Transverse colon (tissue), 4 donors: ENCODE measurements at places on chromosomes 1 and 21. TPM values are rescaled to one million over a fixed set of nuclear protein-coding genes. Genes with fewer than 3 reads are reported as not detected.

DNA sequence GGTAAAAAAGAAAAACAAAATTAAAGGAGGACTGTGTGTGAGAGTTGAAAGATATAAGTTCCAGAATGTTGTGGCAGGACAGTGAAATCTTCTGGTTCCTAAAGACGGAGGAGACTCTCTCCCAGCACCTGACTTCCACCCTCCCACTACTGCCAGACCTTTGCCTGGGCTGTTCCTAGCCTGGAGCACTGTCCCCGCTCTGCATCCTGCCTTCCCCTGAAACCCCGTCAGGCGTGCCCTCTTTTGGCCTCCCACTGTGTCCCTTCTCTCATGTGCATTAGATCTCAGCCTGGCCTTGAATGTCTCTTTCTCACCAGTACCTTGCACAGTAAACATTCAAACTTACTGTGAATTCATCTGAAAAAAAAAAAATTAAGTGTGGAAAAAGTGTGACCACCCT lies 74.1 kb downstream of the VPS26C start:
- DNase-seq: no peak
- no peaks in the 10 kb centered on the region for H3K27me3 ChIP-seq
- H3K36me3 ChIP-seq: peaks cover 30% of the 10 kb centered on the region
- no peak overlapping the region for H3K4me3 ChIP-seq
- no peak overlapping the region for H3K27ac ChIP-seq

DNA sequence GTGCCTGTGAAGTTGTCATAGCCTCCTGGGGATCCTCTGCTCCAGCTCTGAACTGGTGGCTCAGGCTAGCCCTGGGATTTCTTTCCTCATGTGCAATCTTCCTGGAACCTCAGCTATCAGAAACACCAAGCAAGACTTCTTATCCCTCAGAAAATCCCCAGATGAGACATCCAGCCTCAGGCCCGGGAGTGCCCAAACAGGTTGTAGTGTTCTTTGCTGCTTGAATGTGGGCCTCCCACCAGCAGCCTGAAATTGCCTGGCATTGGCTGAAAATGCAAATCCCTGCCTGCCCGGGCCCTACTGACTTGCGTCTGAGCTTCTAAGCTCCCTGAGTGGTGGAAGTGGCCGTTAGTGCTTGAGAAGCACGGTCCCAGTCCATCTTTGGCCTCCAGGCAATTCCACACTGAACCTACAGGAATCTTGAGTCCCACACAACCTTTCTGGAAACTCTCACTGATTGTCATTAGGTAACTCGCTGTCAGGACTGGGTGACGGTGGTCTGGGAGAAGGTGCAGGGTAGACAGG lies 146.8 kb downstream of the ZBTB18 start:
- no peaks in the 10 kb centered on the region for H3K27me3 ChIP-seq
- no peaks in the 10 kb centered on the region for H3K4me1 ChIP-seq
- H3K4me3 ChIP-seq: no peak overlapping the region
- H3K36me3 ChIP-seq: no peaks in the 10 kb centered on the region
- H3K27ac ChIP-seq: no peak overlapping the region
- DNase-seq: no peak

DNA sequence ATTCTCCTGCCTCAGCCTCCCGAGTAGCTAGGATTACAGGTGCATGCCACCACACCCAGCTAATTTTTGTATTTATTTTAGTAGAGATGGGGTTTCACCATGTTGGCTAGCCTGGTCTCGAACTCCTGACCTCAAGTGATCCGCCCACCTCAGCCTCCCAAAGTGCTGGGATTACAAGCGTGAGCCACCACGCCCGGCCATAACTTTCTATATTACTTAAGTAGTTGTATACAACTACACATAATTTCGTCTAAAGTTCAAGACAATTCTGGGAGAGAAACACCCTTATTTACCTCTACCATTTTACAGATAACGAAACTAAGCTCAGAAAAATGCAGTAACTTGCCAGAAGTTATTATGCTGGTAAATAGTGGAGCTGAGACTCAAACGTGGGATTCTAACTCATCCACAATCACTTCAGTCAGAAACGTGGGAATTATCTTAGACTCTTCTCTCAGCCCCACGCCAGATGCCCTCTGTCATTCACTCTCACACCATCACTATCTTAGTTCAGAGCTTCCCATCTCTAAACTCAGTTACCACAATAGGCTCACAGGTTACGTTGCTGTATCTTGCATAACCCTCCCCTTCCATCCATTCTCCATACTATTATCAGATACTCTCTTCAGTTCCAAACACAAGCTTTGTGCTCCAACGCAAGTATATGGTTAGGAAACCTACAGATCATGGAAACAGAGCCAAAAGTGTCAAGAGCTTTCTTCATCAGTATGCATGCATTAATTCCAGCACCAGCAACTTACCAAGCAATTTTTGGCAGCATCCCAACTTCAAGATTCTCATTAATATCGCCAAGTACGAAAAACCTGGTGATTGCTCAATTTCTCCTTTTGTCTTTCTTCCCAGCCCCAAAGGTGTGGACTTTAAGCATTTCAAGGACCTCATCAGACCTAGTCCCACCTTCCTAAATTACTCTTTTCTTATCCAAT lies 69.3 kb downstream of the RERE start:
- no peaks in the 10 kb centered on the region for H3K27me3 ChIP-seq
- H3K27ac ChIP-seq: peak overlapping the region; percentile 1
- no peaks in the 10 kb centered on the region for H3K4me1 ChIP-seq

The INTS7 gene
- 9.1 TPM for total RNA-seq

The BCAS2 gene
- total RNA-seq: 26.5 TPM

The WLS gene
- 117 TPM for total RNA-seq

The PRAMEF12 gene
- not detected for total RNA-seq
